Stimulated activated CD4-positive, alpha-beta T cell treated with anti-CD3 and anti-CD28 coated beads, Interleukin-1b, Interleukin-23, amount 100 ng/mL, for 1 hour (primary cell): ENCODE measurements at places on chromosomes 5 and 9.
A peak's percentile ranks its signal among the peaks of the same experiment; 100 is the strongest.

GRCh38 chr5:60540856-60541805 lies 158.8 kb downstream of the DEPDC1B start:
- no peak for DNase-seq

DNA sequence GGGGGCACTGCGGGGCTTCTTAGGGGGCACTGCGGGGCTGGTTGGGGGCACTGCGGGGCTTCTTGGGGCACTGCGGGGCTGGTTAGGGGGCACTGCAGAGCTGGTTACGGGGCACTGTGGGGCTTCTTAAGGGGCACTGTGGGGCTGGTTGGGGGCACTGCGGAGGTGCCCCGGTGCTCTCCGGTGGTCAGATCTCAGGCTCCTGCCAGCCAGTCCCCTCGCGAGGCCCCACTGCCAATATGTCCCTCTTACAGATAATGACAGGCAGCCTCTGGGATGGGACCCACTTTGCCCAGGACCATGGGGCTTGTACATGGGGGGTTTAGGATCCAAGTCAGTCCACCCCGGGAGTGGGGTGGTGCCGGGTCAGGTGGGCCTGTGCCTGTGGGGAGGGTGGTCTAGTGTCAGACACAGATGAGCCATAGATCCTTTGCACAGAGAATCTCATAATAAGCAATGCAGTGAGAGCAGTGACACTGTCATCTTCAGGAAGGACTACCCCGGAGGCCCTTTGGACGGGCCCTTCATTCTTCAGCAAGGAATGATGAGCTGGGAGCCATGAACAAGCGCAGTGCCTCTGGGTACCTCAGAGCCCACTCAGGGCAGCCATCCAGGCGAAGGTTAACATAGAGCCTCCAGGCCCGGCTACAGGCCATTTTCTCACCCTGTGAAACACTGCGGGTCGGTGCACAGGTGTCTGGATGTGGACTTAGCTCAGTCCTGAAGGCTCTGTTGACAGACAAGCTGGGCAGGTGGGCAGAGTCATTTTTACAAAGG lies 38.2 kb downstream of the COL5A1 start:
- no peak for DNase-seq

DNA sequence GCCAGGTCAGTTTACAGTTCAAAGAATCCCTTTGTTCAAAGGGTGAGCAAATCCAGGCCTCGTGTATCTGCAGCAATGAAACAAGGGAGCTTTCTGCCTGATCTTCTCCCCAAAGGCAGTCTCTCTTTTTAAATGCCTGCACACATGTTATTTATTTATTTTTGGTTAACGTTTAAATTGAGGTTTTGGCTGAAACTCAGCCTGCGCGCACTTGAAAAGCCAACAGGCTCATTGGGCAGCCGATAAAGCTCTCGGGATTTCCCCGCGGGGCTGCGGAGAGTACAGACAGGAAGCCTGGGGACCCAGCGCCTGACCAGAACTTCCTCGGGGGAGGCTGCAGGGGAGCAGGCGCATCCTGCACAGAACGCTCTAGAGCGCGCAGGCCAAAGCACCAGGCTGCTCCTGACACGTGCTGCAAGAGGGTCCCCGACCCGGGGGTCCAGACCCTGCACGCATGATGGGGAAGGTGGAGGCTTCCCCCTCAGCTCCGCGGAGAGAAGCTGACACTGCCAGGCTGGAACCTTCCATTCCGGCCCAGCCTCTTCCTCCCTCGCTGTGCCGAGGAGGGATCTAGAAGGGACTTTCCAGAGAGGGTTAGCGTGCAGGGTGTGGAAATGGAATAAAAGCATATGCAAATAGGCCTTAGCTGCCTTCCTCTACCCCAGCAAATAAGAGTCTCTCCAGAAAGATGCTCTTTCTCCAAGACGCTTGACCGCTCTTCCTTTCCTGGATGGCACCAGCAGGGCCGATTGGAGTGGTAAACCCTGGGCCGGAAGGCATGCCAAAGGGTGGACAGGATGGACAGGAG lies 46.1 kb downstream of the PTTG1 start:
- peak; percentile 60 for DNase-seq

GRCh38 chr9:136482046-136482792 lies 621 bp downstream of the SEC16A start:
- DNase-seq = no peak

- no peak for DNase-seq
Measured at GRCh38 chr9:90795084-90795483, 6.5 kb upstream of the SYK start.

GRCh38 chr5:32110111-32110696 lies 63.9 kb downstream of the GOLPH3 start:
- no peak for DNase-seq

GRCh38 chr5:132480546-132480892 lies 10.1 kb downstream of the IRF1 start:
- no peak for DNase-seq

DNA sequence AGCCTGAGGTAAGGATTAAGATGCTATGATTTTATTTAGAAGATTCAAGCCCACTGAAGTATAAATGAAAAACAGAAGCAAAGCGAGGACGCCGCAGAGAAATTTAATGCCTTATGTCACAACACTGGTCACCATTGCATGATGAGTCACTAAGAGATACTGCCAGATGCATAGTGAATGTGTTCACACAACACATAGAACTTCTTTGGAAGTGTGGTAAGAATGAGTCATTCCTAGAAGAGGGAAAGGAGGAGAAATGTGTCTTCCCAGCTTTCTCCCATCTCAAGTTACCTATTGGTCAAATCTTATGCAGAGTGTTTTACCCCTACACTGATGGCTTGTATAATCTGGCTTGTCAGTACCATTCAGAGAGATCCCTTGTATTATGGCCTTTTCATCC lies 465.3 kb upstream of the ARRDC3 start:
- DNase-seq = no peak

GRCh38 chr5:149323210-149323609 lies 22.1 kb upstream of the GRPEL2 start:
- DNase-seq = no peak

GRCh38 chr9:106590759-106591505 lies 272.0 kb upstream of the ZNF462 start:
- no peak for DNase-seq

- DNase-seq = no peak
Measured at GRCh38 chr5:66757219-66757833, 161.1 kb downstream of the MAST4 start.

DNA sequence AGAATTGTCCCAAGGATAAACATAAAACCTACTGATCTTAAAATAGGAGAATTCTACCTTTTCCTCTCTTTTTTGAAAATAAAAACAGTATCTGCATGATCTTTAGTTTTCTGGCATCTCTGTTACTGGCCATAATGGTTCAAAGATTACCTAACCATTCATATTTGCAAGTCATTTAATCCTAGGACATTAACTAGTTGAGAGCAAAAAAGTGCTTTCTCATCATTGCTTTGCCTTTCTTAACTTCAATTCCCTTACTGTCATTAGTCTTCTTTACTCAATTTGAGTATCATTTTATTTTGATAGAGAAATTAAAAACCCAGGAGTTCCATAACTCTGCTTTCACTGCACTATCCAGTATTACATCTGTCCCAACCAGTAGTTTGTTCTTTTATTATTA lies 68.6 kb downstream of the RFX3 start:
- DNase-seq = no peak

DNA sequence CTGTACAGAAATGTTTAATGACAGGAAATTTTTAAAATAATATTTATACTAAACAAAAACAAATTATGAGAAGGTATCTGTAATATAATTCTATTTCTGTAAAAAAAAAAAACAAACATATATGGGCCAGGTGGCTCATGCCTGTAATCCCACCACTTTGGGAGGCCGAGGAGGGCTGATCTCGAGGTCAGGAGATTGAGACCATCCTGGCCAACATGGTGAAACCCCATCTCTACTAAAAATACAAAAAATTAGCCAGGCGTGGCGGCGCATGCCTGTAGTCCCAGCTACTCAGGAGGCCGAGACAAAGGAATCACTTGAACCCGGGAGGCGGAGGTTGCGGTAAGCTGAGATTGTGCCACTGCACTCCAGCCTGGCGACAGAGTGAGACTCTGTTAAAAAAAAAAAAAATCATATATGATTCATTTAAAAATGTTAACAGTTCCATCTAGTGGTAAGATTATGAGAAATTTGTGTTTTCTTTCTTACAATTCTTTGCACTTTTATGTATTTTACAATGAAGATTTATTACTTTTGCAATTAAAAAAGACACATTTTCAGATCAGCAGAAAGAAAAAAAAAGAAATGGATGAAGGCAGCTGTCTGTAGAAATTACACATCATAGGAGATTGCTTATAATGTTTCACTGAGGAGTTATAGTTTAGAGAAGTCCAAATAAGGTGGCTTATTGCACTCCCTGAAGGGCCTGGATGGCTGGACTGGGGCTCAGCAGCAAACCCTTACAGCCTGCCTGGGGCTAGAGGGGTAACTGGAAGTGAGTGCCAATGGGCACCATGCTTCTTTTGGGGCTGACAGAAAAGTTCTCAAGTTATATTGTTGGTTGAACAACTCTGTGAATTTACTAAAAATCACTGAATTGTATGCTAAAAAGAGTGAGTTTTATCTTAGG lies 20.3 kb downstream of the C9orf153 start:
- DNase-seq = no peak

DNA sequence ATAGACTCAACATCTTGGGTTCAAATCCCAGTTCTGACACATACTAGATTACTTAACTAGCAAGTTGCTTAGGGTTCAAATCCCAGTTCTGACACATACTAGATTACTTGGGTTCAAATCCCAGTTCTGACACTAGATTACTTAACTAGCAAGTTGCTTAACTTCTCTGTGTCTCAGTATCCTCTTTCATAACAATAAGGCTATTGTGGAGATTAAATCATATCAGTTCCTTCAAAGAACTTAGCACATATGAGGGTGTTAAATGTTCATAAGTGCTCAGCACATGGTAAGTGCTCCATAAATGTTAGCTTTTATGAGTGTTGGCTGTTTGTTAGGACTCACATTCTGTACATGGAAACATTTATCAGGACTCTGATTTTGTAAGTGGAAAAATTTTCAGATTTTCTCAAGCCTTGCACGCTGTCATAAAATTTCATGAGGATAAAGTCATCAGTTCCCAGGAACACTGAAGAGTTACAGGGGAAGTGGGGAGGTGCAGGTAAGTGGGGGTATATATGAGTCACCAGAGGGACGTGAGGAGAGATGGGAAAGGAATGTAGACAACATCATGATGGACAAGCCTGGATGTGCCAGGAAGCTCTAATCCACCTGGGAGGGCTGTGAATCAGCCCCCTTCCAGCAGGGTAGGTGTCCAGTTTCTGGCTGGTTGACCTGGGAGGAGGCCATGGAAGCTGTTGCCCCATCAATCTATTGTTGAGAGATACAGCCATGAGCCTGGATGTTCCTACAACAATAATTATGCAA lies 532.2 kb upstream of the WWC1 start:
- no peak for DNase-seq

DNA sequence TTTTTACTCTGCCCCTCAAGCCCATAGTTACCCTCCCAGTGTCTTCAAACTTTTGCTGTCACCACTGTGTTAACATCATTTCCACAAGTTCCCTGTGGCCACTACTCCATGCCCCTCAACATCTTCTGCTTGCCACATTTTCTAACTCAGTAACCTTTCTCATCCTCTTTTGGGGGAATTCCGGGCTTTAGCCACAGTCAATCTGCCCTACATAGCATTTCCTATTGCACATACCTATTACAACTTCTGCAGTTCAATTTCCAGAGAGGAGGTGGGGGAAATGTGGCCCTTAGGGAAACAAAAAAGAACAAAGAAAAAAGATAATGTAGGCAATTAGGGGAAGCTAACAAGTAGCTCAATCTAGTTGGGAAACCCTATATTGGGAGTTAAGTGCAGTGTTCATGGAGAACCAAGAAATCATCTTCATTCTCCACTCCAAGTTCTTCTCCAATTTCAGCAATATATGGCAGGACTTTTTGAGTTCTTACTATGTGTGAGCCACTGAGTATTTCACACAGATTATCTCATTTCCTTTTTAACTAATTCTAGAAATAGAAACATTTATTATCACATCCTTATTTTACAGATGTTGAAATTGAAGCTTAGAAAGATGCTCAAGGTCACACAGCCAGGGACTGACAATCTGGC lies 40.2 kb upstream of the LPAR1 start:
- DNase-seq = no peak

- DNase-seq = peak; percentile 17
Measured at GRCh38 chr5:122076669-122077365, 1.2 kb downstream of the LOX start.

DNA sequence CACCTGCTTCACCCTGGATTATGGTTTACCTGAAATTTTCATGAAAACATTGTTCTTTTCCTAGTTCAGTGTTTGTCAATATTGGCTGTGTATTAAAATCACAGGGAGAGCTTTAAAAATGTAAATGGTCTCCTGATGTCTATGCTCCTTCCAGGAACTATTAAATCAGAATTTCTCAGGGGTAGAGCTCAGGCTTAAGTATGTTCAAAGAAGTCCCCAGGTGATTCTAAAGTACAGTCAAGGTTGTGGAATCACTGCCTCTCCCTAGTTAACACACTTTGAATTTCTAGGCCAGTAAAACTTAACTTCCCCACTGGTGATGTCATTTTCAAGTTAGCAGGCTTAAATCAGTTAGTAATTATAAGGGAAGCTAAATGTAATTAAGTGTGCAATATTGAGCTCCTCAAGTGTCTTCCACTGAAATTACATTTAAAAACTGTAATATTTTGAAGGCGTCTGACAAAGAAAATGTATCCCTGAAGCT lies 150.3 kb upstream of the SLC28A3 start:
- no peak for DNase-seq

GRCh38 chr9:121663591-121663990 lies 12.2 kb downstream of the DAB2IP start:
- no peak for DNase-seq

DNA sequence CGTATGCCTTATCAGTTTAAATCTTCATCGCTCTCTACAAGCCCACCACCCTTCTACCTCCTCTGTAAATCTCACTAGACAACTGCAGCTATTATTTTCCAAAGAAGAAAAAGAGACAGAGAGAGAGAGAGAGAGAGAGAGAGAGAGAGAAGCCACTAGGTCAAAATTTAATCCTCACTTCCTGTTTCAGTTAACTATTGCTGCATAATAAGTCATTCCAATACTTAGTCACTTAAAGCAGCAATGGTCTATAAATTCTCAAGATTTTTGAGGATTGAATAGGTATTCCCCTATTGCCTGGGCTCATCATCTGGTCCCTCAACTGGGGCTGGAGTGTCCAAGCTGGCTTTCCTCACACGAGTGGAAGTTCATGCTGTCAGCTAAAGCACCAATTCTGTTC lies 68.8 kb downstream of the ITGA1 start:
- DNase-seq = no peak

GRCh38 chr5:96743065-96743768 lies 64.5 kb downstream of the ERAP1 start:
- DNase-seq = no peak

GRCh38 chr9:26975728-26976707 lies 19.8 kb downstream of the IFT74 start:
- no peak for DNase-seq

DNA sequence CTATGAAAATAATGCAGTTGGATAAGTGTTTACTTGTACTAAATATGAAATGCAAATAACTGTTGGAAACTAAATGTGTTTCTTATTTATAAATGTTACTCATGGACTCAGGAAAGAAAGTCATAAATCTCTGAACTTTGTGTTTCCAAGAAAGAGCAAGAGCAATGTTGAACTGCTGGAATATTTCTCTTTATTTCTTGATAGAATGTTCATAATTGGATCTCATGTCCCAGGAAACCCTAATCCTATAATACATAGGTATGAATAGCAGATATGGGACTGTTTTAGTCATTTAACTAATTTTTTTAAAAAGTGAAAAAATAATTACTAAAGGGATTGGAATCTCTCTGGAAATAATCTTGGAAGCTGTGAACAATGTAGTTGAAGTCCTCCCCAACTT lies 245.0 kb upstream of the ACTBL2 start:
- DNase-seq = no peak
